ENCODE measurements at places on chromosomes 1 and 21. TPM values are rescaled to one million over a fixed set of nuclear protein-coding genes. Genes with fewer than 3 reads are reported as not detected.

Gene WNT4
- polyA plus RNA-seq: 4.0 TPM

Gene C4BPA
- polyA plus RNA-seq: not detected

Gene AKT3
- polyA plus RNA-seq: 4.2 TPM

Gene KRTAP10-3
- polyA plus RNA-seq: 0.16 TPM
